Kidney glomerular epithelial cell (primary cell): ENCODE measurements at places on chromosomes 2 and 18.

GRCh38 chr2:55923982-55924321, 370 bp upstream of the EFEMP1 start:
- DNase-seq, result no peak

GRCh38 chr2:32993005-32993539, 46.3 kb downstream of the LTBP1 start:
- no peak for DNase-seq

- no peak for DNase-seq
Observed at GRCh38 chr2:95075440-95076132, 46.0 kb downstream of the MRPS5 start.

- no peak for DNase-seq
Observed at GRCh38 chr2:229416116-229416694, 145.1 kb upstream of the PID1 start.

DNA sequence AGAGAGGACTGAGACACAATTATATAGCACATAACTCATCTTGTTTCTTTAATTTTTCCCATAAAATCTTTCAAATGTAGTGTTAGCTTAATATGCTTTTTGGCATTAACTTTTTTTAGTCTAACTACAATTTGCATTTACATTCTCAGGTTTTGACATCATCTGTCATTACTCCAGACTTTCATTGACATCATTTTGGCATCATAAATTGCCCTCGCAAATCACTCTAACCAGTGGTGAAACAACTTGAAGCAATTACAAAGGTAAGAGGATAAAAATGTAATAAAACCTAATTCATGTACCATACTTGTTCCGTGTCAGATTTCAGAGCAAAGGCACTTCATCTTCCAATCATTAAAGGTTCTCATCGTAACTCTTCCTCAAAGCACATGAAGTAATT, 41.4 kb downstream of the RFX8 start:
- DNase-seq, result no peak

GRCh38 chr2:234463626-234464290, 33.1 kb downstream of the ARL4C start:
- no peak for DNase-seq

DNA sequence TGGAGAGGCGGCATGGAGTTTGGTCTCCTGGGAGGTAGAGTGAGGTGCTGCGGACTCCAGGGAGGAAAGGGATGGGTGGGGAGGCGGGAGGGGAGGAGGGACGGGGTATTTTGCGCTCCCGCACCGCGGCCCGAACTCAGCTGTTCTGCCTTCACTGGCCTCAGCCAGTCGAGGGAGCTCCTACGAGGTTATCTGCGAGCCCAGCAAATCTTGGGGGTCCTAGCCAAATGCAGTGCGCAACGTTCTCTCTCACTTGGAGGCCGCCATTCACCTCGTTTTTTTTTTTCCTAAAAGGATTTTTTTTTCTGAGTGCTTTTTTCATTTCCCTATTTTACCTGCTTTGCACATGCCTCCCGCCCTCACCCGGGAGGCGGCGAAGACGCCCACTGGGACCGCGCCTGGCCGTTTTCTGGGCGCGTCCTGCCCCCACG, 877 bp upstream of the BCL2L11 start:
- DNase-seq, result no peak
